A172 (cell line): ENCODE measurements at places on chromosomes 7 and 10. TPM values are rescaled to one million over a fixed set of nuclear protein-coding genes. Genes with fewer than 3 reads are reported as not detected.

UTF1 gene
- total RNA-seq, result not detected in 2 replicates

TMEM236 gene
- 0.05 and 0.12 TPM in 2 replicates for total RNA-seq

OR2A42 gene
- total RNA-seq, result not detected in 2 replicates

PTN gene
- total RNA-seq, result 11.9 and 12.5 TPM in 2 replicates

GNGT1 gene
- 0.24 and 0.67 TPM in 2 replicates for total RNA-seq

SIRT1 gene
- total RNA-seq, result 21.4 and 49.9 TPM in 2 replicates

COL26A1 gene
- not detected in 2 replicates for total RNA-seq
